ENCODE measurements at places on chromosomes 6 and 20.
A peak's percentile ranks its signal among the peaks of the same experiment; 100 is the strongest.

DNA sequence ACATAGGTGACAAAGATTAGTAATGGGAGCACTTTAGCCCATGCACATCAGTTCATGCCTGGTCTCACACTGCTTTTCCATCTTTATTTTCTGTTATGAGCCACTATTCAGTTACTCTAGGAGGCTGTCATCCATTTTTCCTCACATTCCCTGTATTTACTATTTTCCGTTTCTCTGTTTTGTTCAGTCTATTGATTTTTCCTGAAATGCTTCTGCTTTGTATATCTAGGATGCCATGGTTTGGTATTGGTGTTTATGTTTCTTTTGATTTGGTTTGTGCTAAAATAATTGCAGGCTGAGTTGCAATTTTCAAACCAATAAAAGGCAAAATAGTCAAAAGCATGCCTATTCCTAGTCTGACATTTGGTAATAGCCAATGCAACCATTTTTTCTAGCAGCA lies 28.9 kb upstream of the ZNF292 start:
- DNase-seq = no peak

- no peak for DNase-seq
Observed at GRCh38 chr6:35587167-35587566, 74.5 kb upstream of the TULP1 start.

GRCh38 chr20:46627234-46627633 lies 24.0 kb downstream of the SLC13A3 start:
- no peak for DNase-seq

DNA sequence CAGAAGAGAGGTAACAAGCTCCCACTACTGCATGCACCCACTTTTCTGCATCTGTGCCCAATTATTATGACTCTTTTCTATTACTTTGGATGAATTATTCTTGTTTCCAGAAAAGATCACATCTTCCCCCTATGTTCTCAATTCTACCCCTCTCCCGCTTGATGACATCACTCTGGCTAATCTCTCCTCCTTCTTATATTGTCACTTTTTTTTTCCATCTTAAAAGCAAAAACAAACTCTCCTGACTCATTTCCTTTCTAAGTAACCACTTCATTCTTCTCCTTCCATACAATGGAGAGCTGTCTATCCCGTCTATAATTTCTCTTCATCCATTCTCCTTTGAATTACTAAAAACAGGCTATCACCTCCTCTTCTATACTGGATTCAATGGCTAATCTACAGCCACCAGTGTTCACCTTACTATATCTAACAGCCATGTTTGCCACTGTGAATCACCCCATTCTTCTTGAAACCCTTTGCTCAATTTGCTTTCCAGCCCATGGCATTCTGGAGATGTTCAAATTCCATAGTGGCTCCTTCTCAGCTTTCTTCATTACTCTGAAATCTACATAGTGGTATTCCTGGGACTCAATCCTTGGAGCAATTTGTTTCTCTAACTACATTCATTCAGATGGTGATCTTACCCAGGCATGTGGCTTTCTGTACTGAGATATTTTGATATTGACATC lies 378.4 kb downstream of the ARHGAP18 start:
- DNase-seq = no peak

- DNase-seq = no peak
Observed at GRCh38 chr6:93105017-93105416, 314.3 kb downstream of the EPHA7 start.

DNA sequence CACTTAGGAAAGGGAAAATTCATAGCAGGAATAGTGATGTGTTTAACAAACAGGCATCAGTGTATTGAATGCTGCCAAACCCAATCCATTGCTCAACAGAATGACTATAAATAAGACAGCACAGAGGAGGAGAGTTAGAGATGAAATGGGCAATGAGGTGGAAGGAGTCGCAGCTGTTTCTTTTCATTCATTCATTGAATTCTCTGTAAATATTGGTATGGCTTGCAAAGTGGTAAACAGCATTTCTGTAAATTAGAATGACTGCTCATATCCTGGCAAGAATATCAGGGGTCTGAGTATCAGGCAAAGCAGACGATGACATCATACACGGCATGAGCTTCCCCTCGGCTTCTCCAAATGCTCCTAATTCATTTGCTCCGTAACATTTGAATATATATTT lies 703.6 kb upstream of the SLC35B3 start:
- no peak for DNase-seq

DNA sequence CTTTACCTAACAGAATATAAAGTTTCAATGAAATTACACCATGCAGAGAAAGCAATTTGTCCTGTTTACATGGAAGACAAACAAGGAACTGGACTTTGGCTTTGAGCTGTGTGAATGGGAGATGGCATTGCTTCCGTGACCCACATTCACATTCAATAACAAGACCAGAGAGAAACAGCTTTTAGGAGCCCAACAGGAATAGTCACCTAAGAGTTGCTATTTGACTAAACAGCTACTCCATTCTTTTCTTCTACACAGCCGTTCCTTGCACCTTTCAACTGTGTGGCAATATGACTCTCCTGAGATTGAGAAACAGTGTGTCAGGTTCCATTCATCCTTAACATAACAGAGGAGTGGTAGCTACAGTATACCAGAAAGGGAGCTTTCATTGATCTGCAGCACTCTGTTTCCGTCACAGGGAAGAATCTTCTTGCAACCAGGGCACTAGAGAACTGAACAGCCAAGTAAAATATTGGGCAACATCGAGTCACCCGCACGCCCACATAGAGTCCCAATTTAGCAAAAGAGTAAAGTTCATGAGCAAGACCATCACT lies 355.1 kb downstream of the HAO1 start:
- no peak for DNase-seq

- DNase-seq = no peak
Observed at GRCh38 chr20:52482044-52482443, 290.5 kb upstream of the ZFP64 start.

DNA sequence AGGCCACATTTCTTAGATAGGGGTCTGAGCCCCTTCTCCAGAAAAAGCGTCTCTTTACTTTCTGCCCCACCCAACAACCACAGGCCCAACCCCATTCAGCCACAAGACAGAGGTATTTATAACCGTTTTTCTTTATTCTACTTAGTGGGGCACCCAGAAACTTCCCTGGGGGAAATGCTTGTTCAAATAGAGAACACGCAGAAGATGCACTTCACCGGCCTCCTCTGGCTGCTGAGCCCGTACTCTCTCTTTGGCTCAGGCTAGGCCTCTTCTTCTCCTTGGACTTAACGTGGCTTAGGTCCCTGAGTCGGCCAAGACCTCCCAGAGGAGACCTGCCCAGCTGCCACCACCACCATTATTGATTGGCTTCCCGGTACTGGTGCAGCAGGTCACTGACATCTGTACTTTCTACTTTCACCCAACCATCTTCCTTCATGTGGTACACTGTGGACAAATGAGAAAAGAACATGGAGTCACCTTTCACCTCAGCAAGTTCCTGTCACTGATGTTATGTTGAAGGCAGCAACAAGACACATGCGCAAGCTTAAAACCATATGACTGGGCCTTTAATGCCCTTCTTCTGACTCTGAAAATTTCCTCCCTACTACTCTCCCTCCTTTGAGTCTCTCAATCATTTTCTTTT lies 2.2 kb upstream of the TAP2 start:
- DNase-seq = no peak

GRCh38 chr20:14197097-14197496 lies 140.3 kb downstream of the FLRT3 start:
- DNase-seq = no peak

DNA sequence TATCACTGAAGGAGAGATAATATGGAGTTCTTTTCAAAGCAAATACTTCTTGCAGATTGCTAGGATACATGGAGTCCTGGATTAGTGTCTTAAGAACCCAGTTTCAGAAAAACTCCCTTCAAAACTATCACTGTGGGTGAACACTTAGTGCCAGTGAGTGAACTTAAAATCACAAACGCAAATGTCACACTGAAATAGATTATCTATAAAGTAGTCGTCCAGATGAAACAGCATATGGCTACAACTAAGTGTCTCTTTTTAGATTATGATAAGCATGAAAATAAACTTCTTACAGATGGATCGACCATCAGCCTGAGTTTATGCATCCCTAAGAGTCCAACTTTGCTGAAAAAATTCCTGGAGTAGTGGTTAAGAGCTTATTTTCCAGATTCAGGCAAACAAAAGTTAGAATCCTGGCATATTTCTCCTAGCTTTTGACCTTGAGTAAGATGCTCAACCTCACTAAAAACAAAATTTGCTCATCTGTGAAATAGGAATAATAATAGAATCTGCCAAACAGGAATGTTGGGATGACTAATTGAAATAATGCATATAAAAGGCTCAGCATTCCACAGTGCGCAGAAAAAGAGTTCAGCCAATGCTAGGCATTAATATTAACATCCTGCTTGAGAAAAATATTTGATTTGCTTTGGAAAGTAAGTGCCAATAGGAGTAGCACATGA lies 70.4 kb downstream of the DOK5 start:
- DNase-seq = no peak

- no peak for DNase-seq
Observed at GRCh38 chr6:135117413-135117968, 62.9 kb upstream of the HBS1L start.

DNA sequence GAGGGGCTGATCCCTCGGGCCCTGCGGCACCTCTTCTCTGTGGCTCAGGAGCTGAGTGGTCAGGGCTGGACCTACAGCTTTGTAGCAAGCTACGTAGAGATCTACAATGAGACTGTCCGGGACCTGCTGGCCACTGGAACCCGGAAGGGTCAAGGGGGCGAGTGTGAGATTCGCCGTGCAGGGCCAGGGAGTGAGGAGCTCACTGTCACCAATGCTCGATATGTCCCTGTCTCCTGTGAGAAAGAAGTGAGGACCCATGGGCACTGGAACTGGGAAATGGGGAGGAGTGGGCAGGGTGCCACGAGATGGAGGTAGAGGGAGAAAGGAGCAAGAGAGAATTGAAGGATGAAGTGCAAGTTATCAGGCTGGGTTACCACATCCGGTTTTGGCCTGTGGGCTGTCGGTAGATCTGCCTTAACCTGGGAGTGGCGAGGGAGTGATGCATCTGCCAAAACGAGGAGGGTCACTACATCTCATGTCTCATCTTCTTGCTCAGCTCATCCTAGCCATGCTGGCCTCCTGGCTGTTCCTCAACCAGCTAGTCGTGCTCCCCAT lies 5.4 kb upstream of the PHF1 start:
- DNase-seq = no peak

DNA sequence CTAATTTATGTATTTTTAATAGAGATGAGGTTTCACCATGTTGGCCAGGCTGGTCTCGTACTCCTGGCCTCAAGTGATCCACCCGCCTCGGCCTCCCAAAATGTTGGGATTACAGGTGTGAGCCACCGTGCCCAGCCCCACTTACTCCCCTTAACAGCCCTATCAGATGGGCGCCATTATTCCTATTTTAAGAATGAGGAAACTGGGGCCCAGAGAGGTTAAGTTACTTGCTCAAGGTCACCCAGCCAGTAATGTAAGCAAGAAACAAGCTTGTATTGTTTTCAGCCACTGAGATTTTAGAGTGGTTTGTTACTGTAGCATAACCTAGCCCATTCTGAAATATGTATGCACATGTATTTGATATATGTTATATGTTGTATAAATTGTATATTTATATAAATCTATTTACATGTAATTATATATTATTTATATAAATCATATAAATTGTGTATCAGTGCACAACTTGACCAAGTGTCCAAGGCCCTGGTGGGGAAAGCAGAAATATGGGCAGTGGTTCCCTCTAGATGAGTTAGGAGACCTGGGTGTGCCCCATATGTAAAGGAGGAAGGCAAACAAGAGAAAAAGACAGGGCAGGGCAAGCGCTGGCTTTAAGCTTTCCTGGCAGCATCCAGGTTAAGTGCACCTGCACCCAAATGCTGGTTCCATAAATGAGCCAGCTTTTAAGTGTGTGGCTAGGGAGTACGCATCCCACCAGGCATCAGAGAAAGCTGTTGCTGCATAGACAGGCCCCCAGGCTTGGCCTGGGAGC lies 1.2 kb upstream of the GUCA1A start:
- DNase-seq = no peak

GRCh38 chr6:164106345-164106769 lies 691.8 kb downstream of the QKI start:
- DNase-seq = peak; percentile 82

GRCh38 chr6:121691126-121691551 lies 255.7 kb downstream of the GJA1 start:
- no peak for DNase-seq

DNA sequence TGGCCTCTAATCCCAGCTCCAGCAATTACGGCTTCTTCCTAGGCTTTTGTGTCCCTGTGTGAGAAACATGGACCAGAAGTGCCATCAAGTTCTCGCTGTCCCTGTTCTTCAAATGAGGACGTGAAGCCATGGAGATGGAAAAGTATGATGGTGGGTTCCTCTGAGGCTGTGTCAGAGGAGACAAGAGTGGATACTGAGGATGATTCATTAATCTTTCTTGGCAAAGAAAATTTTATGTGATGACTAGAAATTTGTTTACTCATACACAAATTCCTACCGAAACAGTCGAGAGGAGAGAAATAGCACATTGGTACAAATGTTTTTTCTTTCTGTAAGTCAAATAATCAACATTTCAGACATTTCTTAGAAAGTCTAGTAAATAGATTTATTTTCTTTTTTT lies 35.0 kb upstream of the PNRC1 start:
- DNase-seq = no peak

DNA sequence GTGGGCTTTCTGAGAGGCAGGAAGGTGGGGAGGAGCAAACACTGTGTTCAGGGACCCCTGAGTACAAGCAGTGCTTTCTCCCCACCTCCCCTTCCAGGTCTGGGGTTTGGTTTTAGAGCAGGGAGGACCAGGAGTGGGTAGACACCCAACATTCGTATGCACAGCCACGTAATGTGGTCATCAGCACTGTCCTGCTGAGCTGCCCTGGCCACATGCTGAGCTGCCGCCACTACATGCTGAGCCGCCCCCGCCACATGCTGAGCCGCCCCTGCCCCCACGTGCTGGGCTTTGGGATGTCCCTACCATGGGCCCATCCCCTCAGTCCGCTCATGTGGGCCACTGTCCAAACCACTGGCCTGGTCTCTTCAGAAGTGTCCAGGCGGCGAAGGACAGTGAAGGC lies 214.9 kb upstream of the CST7 start:
- no peak for DNase-seq

DNA sequence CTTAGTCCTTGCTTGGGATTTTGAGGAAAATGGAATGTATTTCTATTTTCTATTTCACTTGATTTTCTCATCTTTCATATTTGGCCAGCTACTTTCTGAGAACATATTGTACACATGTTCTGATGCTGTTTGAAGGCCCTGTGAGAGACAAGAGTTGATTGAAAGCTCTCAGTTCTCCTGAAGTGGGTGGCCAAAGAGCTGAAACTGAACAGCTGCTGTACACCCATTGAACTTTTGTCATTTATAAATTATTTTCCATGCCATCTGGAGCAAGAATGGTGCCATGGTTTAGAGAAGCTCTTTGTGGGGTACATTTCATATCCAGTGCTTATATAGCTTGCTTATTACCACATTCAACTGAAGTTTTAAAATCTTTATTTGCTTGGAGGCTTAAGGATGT lies 298.3 kb downstream of the PRL start:
- DNase-seq = no peak

All from cardiac septum (tissue), 1 donor.